ENCODE measurements at places on chromosomes 3 and 15. TPM values are rescaled to one million over a fixed set of nuclear protein-coding genes. Genes with fewer than 3 reads are reported as not detected.
A peak's percentile ranks its signal among the peaks of the same experiment; 100 is the strongest.

DNA sequence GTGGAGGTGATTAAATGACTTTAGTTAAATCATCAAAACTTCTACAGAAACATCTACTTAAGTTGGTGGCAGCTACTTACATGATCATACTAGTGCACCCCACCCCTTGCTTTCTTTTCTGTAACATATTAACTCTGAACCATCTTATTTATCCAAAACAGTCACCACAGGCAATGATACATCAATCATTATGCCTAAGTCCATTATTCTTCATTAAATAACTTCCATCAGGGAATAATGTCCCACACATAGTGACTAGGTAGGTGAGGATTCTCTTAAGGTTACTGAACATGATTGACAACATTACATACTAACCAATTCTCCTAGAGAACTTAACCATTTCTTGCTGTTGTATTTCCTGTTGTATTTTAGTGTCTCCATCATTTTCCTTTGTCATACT is 210.2 kb downstream of the NR1D2 start:
- no peak for DNase-seq

DNA sequence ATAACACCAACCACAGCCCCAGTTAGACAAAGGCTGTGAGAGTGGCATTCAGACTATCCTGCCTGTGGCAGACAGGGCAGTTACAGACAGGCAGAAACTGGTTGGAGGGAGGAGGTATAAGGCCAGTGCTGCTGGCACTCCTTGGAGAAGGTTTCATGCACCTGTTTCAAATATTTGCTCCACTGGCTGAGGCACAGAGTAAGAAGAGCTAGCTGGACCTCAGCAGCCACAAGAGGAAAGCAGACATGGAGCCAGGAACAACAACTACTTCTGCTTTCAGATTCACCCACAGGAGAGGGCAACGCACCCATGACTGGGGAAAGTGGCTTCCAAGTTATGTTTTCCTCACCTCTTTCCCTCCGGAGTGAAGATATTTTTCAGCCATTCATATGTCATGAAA is 11.5 kb upstream of the PRKAR2A start:
- DNase-seq: no peak

DNA sequence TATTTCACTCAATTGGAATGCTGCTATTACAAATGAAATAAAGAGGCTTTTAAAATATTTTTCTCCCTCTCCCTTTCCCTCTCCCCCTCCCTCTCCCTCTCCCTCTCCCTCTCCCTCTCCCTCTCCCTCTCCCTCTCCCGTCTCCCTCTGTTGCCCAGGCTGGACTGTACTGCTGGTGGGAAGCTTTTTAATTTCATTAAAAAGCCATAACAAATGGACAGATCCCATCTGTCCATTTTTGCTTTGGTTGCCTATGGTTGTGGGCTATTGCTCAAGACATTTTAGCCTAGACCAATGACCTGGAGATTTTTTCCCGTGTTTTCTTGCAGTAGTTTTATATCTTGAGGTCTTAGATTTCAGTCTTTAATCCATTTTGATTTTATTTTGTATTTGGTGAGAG is 107.2 kb upstream of the LRRC3B start:
- DNase-seq: no peak

DNA sequence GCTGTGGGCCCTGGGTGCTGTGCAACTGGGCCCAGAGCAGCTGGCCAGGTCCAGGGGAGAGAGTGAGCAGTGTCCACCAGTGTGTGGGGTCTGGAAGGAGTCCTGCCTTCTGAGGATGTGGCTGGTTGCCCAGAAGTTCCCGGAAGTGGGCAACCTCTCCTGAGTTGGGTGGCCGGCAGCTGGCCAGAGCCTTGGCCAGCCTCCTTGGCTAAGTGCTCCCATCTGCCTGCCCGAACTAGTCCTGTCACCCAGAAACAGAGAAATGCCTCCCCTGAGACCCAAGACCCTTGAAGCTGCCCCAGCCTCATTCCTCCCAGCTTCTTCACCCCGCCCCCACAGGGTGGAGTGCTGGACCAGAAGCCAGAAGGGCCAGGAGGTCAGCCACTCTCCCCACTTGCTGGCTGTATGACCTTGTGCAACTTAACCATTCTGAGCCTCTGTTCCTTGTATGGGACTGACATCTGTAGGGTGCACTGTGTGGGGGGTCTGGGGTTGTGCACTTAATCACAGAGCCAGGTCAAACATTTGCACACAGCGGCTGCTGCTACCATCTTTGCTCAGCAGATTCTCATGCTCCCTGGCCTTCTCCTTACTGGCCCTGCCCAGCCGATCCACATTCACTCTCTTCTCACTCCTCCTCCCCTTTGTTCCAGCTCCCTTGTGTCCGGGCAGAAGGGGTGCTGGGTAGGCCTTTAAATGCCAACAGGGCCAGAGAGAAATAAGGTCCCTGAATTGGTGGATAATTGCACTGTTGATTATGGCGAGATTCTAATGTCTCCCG is 7.5 kb upstream of the ALAS1 start:
- DNase-seq: no peak

DNA sequence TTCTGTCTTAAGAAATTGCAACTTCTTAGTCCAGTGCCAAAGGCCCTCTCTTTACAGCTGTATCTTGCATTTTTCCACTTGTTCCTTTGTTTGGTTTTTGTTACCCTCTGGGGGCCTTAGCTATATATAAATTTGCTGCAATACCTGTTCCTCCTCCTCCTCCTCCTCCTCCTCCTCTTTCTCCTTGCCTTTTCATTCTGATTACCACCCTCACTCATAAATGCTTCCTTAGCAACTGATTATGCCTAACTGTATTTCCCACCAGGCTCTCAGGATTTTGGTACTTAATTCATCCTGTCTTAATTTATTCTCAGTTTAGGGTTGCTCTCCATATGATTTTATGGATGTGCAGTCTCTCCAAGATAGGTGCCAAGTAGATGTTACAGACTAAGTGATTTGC is 65.7 kb downstream of the SLMAP start:
- DNase-seq: no peak

GRCh38 chr3:9422712-9423424 is 25.5 kb downstream of the SETD5 start:
- DNase-seq: peak; percentile 99

- DNase-seq: no peak
Measured at GRCh38 chr3:147384210-147385058, 21.9 kb downstream of the ZIC4 start.

Gene NOX5
- total RNA-seq: 0.07 TPM

Gene SPSB4
- total RNA-seq: 0.22 TPM

Gene CLDN18
- total RNA-seq: not detected

Gene TMF1
- 32.3 TPM for total RNA-seq

Gene WDR72
- not detected for total RNA-seq
